ENCODE measurements at places on chromosomes 3 and 15.
A peak's percentile ranks its signal among the peaks of the same experiment; 100 is the strongest.

GRCh38 chr3:37467761-37468160 is 293.4 kb upstream of the LRRFIP2 start:
- no peak for DNase-seq

DNA sequence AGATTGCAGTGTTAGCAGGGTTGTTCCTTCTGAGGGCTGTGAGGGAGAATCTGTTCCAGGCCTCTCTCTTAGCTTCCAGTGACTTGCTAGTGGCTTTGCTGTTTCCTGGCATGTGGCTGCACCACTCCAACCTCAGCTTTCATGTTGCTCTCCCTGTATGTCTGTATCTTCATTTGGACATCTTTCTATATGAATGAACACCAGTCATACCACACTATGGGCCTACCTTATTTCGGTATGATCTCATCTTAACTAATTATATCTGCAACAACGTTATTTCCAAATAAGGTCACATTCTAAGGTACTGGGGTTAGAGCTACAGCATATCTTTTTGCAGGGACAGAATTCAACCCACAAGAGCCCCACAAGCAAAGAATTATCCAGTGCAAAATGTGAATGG is 356.7 kb upstream of the UMPS start:
- DNase-seq = no peak

GRCh38 chr15:62769604-62770003 is 272.9 kb upstream of the TPM1 start:
- no peak for DNase-seq

DNA sequence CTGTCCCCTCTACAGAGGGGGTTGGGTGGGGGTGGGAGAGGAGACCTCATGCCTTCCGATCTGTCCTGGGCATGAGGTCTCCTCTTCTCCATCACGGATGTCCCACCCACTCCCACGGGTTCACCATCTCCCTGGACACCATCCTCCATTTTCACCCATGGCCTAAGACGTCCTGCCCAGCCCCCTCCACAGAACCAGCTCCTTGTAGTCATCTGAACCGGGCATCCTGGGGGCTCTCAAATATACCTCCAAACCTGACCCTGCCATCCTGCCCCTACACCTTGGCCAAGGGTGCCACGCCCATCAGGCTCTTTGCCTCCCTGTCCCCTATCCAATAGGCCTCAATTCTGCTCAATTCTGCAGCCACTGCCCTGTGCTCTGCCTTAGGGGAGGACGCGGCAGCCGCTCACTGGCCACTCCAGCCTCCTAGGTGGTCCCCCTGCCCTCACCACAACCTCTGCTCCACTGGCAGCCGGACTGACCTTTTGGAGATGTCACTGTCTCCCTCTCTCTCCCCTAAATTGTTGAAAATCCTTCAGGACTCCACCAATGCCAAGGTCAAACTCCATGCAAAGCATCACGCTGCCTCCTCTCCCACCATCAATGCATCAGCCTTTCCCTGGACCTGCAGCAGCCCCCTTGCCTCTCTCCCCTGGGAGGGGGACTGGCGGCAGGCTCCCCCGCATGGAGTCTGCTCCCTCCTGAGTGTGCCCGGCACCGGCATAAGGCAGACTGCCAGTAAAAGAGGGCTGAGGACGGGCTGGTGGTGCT is 9.4 kb upstream of the ANPEP start:
- no peak for DNase-seq

GRCh38 chr3:10524799-10525301 is 19.5 kb upstream of the ATP2B2 start:
- no peak for DNase-seq

DNA sequence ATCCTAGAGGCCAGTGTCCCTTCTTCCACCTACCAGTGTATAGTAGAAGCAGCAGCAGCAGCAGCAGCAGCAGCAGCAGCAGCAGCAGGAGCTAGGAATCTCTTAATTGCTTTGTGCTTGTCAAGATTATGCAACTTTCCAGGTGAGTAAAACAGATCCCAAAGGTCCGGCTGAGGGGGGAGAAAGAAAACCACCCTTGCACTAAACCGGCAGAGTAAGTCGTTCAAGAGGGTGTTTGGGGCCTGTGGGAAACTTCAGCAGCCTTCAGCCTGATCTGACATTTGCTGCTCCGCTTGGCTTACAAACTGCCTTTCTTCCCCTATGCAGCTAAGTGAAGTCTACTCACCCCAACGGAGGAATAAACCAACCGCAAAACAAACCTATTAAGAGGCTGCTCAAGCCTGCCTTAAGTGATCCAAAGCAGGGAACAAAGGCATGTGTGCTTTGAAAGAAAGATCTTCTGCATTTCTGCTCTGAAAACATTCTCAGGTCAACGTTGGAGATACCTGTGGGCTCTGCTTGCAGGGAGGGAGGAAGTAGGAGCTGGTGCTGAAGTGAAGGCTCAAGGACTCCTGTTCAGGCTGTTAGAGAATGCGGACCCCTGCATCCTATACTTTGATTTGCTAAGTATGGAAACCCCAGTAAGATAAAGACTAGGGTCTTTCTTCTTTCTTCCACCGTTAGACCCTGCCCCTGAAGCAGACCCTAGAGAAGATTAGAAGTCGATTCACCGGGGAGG is 35.7 kb upstream of the DLG1 start:
- DNase-seq = peak; percentile 42

- no peak for DNase-seq
Measured at GRCh38 chr3:8990266-8991215, 27.3 kb upstream of the RAD18 start.

DNA sequence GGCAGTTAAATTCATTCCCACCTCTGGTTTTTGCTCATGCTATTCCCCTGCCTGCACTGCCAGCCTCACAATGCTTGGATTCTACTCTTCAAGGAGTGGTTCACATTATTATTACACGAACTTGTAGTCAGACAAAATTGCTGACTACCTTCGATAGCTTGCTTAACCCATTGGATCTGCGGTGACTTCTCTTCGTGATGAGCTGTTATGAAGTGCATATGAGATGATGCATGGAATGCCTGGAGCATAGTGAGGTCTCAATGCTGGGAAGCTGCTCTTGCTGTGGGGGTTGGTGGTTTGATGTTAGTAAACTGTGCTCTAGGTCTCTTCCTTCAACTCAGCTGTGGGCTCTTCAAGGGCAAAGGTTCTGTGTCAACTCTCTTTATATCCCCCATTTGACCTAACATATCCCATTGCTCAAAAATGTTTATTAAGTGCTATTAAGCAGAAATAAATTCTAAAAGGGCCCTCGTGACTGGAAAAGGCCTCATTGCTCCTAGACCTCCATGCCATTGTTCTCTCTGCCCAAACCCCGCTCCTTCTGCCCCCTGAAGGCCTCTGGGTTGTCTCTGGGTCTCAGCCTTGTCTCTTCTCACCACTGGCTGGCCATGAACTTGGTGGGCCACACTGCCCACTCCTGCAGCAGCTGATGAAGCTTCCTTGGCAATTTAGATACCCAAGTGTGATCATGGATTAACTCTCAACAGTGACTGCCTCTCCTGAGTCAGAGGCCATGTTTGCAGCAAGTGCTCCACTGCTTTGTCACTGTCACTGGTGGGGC is 4.5 kb upstream of the SLCO2A1 start:
- no peak for DNase-seq

- DNase-seq = peak; percentile 1
Measured at GRCh38 chr3:128845778-128846485, 33.5 kb upstream of the ACAD9 start.

GRCh38 chr15:24696842-24697241 is 21.3 kb downstream of the NPAP1 start:
- no peak for DNase-seq

DNA sequence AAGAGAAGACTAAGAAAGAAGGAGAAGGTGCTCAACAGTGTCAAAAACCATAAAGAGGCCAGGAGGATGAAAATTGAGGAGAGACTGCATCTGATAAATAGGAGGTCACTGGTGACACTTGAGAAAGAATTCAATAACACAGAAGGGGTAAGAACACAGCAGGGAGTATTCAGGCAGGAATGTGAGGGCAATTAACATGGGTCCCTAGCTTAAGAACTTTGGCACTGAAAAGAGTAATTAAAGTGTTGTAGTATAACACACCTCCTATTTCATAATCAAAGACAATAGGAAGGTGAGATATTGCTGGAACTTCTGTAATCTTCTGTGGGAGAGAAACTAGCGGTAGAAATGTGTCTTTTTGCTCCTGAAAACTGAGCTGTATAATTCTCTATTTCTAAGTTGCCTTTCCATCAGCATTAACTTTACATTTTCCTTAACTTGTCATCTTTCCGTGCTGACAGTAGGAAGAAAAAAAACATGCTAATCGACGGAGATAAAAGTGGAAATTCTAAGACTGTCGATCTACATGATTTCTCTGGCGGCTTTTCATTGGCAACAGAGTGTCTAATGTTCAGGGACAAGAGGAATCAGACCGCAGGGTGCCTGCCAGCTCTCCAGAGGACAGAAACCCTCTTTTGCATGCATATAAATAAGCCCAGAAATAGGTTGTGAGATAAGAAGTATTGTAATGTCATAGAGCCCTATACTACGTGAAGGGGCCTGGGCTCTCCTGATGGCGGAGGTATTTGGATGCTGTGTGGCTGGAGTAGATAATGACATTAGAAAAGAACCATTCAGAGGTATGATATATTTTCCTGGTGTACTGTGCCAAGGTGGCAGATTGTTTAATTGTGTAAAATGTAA is 147.9 kb upstream of the GAP43 start:
- no peak for DNase-seq

DNA sequence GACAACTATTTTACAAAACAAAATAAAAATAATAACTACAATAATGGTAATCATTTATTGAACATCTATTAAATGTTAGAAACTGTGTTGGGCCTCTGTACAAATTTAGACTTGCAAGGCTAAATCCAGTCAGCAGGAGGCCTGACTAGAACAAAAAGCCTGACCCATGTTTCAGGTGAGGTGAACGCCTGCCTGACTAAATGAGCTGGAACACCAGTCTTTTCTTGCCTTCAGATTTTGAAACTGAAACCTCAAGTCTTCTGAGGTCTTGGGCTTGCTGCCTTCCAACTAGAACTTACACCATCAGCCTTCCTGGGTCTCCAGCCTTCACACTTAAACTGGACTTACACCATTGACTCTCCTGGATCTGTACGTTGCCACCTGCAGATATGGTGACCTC is 706.9 kb downstream of the TBL1XR1 start:
- no peak for DNase-seq

All from NCI-H187 treated with DMSO at 0.1 percent for 48 hours (cell line).